Astrocyte (in vitro differentiated cells and primary cell): ENCODE measurements at places on chromosomes 6 and 20. TPM values are rescaled to one million over a fixed set of nuclear protein-coding genes. Genes with fewer than 3 reads are reported as not detected.

Gene BCAS4
- total RNA-seq: 13.2 and 16.7 TPM in 2 replicates

Gene SEC23B
- total RNA-seq: 61.5 and 66.4 TPM in 2 replicates

Gene FLRT3
- total RNA-seq: 6.9 and 14.6 TPM in 2 replicates

- no peaks in the 10 kb centered on the region for H3K27me3 ChIP-seq
- H3K27ac ChIP-seq: no peak overlapping the region
- no peaks in the 10 kb centered on the region for H3K36me3 ChIP-seq
- no peak for DNase-seq
- no peak overlapping the region for H3K4me3 ChIP-seq
These were observed 582.0 kb downstream of the QKI start for GRCh38 chr6:163996491-163996890.

- DNase-seq: no peak
- no peak overlapping the region for H3K4me3 ChIP-seq
- peaks cover 11% of the 10 kb centered on the region for H3K4me1 ChIP-seq
- no peak overlapping the region for H3K27ac ChIP-seq
These were observed 5.9 kb downstream of the TMEM63B start for GRCh38 chr6:44133003-44133931.

- DNase-seq: no peak
- no peaks in the 10 kb centered on the region for H3K36me3 ChIP-seq
- H3K4me3 ChIP-seq: no peak overlapping the region
- H3K27ac ChIP-seq: no peak overlapping the region
- no peaks in the 10 kb centered on the region for H3K4me1 ChIP-seq
These were observed 270.0 kb upstream of the SOX4 start for GRCh38 chr6:21323577-21323976.

GRCh38 chr6:13075141-13075845 lies 253.0 kb downstream of the TBC1D7 start:
- no peak for DNase-seq
- no peaks in the 10 kb centered on the region for H3K36me3 ChIP-seq
- H3K27ac ChIP-seq: no peak overlapping the region
